ENCODE measurements at places on chromosomes 12 and 14.
A peak's percentile ranks its signal among the peaks of the same experiment; 100 is the strongest.

DNA sequence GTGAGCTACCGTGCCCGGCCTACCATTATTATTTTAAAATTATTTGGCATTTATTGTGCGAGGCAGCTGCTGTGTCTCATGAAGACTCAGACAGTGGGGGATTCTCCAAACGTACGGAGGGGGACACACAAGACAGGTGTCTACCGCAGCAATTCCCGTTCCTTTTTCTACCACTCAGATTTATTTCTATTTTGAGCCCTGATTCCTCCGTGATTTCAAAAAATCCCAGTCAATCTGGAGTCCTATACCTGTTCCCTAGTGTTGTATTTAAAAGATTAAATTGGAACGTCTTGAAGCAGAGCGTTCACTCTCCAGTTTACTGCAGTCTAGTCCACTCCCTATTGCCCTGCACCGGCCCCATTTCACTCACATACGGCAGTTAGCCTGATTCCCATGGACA lies 97.9 kb downstream of the AACS start:
- no peak for DNase-seq

- DNase-seq: peak; percentile 58
Observed at GRCh38 chr12:47864646-47865235, 40.1 kb downstream of the VDR start.

DNA sequence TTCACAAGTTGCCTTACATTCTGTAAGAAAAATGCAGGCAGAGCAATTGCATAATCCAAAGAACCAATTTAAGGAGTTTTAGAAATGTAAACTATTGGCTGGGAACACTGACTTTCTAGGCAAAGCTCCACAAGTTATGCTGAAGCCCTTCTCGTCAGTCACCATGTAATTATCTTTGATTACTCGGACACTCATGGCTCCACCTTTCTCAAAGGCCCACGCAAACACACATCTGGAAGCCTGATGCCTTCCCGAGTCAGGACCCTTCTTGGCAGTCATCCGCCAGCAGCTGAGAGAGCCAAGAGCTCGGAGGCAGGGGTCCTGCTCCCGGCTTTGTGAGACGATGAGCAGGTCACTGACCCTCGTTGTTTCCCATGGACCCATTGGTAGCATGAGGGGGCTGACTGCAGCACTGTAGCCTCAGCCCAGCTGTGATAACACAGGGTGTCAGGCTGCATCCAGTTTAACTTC lies 202.2 kb downstream of the TMEM132D start:
- no peak for DNase-seq

DNA sequence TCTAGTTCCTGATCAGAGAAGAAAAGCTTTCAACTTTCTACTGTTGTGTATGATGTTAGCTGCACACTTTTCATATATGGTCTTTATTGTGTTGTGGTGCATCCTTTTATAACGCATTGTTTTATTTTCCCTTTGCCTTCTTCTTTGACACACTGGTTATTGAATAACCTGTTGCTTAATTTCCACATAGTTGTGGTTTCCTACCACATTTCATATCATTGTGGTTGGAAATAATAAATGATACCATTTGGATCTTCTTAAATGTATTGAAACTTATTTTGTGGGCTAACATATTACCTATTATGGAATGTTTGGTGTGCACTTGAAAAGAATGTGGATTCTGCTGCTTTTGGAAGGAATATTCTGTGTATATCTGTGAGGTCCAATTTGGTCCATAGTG lies 64.9 kb downstream of the GPHN start:
- DNase-seq: no peak

DNA sequence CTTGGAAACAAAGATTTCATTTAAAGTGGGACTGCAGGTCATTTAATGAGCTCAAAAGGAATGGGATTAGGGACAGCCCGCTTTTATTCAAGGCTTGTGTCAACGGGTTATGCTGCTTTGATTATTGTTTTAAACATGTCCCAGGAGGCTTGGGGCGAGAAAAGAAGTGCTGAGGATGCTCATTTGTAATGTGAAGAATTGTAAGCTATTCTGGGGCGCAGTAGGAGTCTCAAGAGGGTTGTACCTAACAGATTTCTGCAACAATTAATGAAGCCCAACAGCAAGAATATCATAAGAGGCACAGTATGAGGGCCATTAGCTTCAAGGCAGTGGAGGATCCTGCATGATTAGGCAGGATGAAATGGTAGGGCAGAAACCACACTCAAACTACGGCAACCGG lies 122.5 kb downstream of the KTN1 start:
- DNase-seq: no peak

All from activated effector memory CD4-positive, alpha-beta T cell treated with anti-CD3 and anti-CD28 coated beads, Interleukin-2, amount 50 U/mL, for 16 hours (primary cell).